ENCODE measurements at places on chromosomes 7 and 10. TPM values are rescaled to one million over a fixed set of nuclear protein-coding genes. Genes with fewer than 3 reads are reported as not detected.

- peak; percentile 77 for DNase-seq
These were observed 233.1 kb upstream of the IGFBP3 start for GRCh38 chr7:46153951-46154787.

BEND7 gene
- total RNA-seq: 15.2 TPM

- DNase-seq: no peak
These were observed 32.9 kb downstream of the CSTF2T start for GRCh38 chr10:51666456-51666855.

DNA sequence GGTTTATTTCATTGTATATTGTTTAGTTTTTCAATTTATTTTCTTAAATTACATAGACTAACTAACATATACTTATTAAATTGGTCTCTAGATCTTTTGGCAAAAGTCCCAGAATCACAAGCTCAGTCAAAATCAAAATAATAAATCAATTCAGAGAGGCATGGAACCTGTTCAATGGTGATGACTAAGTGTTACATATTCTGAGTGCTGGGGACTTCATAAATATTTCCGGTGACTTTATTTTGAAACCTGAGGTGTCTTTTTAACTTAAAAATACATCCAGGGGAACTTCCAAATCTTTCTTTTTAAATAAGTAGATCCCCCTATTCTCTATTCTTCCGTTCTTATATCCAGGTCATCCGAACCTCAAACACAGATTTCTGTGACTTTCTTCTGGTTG lies 89.6 kb upstream of the ZNF804B start:
- no peak for DNase-seq

DNA sequence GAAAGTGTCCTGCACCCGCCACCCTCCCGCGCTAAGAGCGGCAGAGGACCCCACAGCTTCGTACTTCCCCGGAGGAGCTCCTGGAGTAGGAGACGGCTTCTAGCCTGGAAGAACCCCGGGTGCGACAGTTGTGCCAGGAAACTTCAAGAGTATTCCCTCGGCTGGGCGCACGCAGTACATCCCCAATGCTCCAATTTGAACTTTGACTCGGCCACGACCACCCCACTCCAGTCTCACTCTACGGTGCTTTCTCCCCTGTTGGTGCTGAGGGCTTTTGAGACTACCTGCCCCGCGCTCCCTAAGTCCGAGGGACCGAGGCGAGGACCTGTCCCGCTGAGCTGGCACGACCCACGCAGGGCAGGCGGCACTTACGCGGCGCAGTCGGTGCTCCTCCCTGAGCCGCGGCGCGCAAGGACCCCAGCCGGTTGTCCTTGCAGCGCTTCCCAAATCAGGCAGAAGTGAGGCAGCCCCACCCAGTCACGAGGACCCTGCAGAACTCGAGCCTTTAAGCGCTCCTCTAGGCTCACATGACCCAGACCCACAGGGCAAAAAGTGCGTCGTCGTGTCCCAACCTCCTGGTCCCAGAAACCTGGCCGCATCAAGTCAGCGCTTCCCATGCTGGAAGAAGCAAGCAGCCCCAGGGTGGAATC lies at the start of gene CPVL:
Gene CPVL, minus strand, starts transcription at position 481 of the 650 bp plus-strand sequence. CDS start 25,476 bp downstream, outside the sequence.
- peak; percentile 63 for DNase-seq

GRCh38 chr10:69360485-69361302 lies 56.0 kb downstream of the TACR2 start:
- DNase-seq: no peak
